ENCODE measurements at places on chromosomes 1 and 21. TPM values are rescaled to one million over a fixed set of nuclear protein-coding genes. Genes with fewer than 3 reads are reported as not detected.

- peak; percentile 52 for DNase-seq
Measured at GRCh38 chr1:243598433-243598832, 251.6 kb downstream of the AKT3 start.

- DNase-seq: no peak
Measured at GRCh38 chr1:170226767-170227166, 81.0 kb downstream of the NTMT2 start.

Gene GUCA2A
- total RNA-seq: not detected

Gene LCA5L
- 0.13 TPM for total RNA-seq

All from CD8-positive, alpha-beta memory T cell (primary cell).